ENCODE measurements at places on chromosomes 6 and 20.

GRCh38 chr20:7207186-7207798, 439.8 kb downstream of the BMP2 start:
- peak; percentile 3 for DNase-seq

DNA sequence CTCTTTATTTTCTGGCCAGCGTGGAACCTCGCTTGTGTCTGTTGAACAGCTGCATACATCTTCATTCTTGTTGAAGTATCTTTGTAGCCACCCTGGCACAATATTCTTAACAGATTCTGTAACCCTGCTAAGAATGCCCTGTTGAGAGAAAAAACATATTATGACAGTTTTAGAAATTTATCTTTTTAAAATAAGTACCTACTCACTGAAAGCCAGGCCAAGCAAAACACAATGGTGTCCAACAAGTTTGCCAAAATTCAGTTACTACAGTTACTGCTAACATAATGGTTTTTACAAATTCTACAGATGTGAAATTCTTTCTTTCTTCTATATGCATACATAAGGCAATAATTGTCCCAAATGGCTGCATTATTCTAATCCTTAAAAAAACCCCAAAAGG, 18.2 kb downstream of the NUP153 start:
- no peak for DNase-seq

- DNase-seq, result no peak
Observed at GRCh38 chr6:158803733-158804143, 15.4 kb downstream of the EZR start.

- DNase-seq, result no peak
Observed at GRCh38 chr6:75170691-75171560, 34.9 kb downstream of the COL12A1 start.

- no peak for DNase-seq
Observed at GRCh38 chr20:61814726-61815125, 251.0 kb downstream of the TAF4 start.

Data from SW480 (cell line).